ENCODE measurements at places on chromosomes 12 and 14.

GRCh38 chr12:49925433-49926204 is 21.9 kb upstream of the FAIM2 start:
- DNase-seq, result no peak

GRCh38 chr12:116502141-116502725 is 56.9 kb upstream of the MAP1LC3B2 start:
- DNase-seq, result no peak

GRCh38 chr12:128690641-128691040 is 133.1 kb downstream of the SLC15A4 start:
- DNase-seq, result no peak

DNA sequence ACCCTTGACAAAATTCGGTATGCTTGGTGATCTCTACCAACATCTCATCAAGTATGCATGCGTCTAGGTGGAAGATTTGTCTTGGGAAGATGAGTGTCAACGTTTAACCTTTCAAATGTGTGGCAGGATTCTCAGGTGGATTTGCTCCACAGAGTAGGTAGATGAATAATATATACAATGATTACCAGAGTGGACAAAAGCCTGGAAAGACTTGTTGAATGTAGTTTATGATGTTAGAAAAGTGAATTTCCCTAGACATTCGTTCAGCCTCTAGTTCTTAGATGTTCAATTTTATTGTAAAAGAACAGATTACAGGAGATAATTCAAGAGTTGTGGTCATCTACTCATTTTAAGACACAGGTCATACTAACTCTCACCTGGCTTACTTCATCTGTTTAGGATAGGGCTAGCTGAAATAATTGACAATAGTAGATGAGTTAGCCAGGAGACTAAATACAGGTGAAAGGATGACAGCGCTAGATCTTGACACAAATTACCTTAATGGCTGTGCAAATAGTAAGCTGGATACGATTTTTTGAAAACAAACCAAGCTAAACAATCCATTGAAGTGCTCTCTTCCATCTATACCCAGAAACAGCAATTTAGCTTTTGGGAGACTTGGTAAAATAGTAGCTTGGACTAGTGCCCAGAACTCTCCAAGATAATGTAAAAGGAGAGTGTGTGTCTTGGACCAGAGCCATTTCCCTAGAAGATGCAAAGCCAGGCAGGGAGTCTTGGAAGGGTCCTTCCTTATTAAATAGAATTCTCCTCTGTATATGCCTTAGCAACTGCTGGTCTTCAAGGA is 168.0 kb downstream of the DACT1 start:
- peak; percentile 77 for DNase-seq

Data from left kidney (tissue), 8 donors.